ENCODE measurements at places on chromosomes 12 and 14. TPM values are rescaled to one million over a fixed set of nuclear protein-coding genes. Genes with fewer than 3 reads are reported as not detected.

GRCh38 chr14:23638414-23639047 is 2.4 kb downstream of the DHRS2 start:
- no peaks in the 10 kb centered on the region for H3K36me3 ChIP-seq
- DNase-seq, result no peak
- H3K4me1 ChIP-seq, result no peaks in the 10 kb centered on the region
- no peak overlapping the region for H3K4me3 ChIP-seq
- H3K27ac ChIP-seq, result no peak overlapping the region
- no peaks in the 10 kb centered on the region for H3K27me3 ChIP-seq

DNA sequence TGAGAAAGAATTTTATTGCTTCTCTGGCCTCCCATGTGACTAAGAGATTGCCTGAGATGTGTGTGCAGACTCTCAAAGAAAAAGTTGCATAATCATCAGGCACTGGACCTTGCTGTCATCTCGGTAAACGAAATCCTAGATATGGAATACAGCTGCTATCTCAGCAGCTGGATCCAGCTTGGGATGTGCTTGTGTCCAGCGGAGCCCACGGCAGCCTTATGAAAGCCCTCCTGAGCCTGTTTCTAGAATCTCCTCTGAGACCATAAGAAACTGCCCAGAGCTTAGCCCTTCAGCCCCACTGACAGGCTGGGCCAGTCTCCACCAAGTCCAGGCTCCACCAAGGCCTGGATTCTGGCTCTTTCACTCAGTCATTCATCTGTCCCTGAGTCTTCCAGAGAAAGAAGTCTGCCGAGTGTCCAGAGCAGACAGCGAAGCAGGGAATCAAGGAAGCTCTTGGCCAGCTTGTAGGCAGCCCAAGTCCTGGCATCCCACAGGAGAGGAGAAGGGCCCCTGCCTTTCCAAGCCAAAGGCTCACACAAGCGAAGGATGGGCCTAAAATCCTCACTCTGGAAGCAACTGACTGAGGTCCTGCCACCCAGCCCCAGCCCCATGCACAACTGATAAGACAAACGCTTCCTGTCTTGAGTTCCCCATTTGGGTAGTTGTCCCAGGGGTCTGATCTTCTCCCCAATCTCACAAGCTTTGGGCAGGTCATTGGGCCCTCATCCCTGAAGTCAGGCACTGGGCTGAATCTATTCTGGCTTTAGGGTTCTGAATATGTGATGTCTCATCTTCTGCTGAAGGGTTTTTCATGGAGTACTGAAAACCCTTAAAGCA is 97.8 kb downstream of the SEC23A start:
- no peak for DNase-seq
- no peaks in the 10 kb centered on the region for H3K27me3 ChIP-seq
- no peak overlapping the region for H3K4me3 ChIP-seq
- H3K27ac ChIP-seq, result no peak overlapping the region

DNA sequence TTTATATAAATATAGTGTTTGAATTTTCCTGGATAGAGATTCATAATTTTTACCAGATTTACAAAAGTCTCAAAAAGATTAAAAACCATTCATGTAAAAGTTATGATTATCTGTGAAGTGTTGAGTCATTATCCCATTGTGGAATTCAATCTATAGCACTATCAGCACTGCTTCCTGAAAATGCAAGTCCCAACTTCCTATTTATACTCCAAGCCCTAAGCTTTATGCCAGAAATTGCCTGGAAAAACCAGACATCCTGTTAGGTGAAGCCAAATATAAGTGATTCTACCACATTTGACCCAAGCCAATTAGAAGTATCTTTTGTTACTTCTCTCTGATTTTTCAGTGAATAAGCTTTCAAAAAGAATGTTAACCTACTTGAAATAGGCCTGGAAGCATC is 129.1 kb downstream of the GPR135 start:
- no peak overlapping the region for H3K27ac ChIP-seq
- DNase-seq, result no peak
- no peak overlapping the region for H3K4me3 ChIP-seq

- H3K4me3 ChIP-seq, result no peak overlapping the region
- H3K4me1 ChIP-seq, result peaks cover 19% of the 10 kb centered on the region
- no peaks in the 10 kb centered on the region for H3K27me3 ChIP-seq
- no peak overlapping the region for H3K27ac ChIP-seq
- no peak for DNase-seq
- H3K36me3 ChIP-seq, result no peaks in the 10 kb centered on the region
Observed at GRCh38 chr12:120846721-120847120, 57.4 kb downstream of the SPPL3 start.

- DNase-seq, result no peak
- no peaks in the 10 kb centered on the region for H3K36me3 ChIP-seq
- peaks cover 8% of the 10 kb centered on the region for H3K4me1 ChIP-seq
- no peaks in the 10 kb centered on the region for H3K27me3 ChIP-seq
Observed at GRCh38 chr14:90457186-90457585, 60.4 kb downstream of the CALM1 start.

DNA sequence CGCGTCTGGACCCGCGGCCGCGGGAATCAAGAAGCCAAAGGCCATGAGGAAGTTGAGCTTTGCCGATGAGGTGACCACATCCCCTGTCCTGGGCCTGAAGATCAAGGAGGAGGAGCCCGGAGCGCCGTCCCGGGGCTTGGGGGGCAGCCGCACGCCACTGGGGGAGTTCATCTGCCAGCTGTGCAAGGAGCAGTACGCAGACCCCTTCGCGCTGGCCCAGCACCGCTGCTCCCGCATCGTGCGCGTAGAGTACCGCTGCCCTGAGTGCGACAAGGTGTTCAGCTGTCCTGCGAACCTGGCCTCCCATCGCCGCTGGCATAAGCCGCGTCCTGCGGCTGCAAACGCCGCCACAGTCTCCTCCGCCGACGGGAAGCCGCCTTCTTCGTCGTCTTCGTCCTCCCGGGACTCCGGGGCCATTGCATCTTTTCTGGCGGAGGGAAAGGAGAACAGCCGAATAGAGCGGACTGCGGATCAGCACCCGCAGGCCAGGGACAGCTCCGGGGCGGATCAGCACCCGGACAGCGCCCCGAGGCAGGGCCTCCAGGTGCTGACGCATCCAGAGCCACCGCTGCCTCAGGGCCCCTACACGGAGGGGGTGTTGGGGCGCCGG is 1.0 kb downstream of the INSM2 start:
- no peaks in the 10 kb centered on the region for H3K36me3 ChIP-seq
- no peak overlapping the region for H3K27ac ChIP-seq
- H3K4me1 ChIP-seq, result no peaks in the 10 kb centered on the region
- DNase-seq, result peak; percentile 61

DNA sequence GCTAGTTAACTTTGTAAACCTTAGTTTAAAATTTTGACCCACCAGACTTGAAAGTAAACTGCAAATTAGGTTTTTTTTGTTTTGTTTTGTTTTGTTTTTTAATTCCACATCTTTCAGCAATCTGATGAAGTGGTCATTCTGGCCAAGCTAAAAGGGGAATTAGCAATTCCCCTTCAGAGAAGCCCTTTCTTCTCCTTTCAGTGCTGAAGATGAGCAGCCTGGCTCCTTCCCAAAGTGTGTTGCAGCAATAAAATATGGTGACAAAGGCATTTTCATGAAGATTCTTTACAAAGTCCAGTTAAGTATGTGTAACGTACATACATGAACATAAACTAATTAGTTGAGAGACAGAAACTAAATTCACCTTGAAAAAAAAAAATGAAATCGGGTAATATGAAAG is 380.1 kb downstream of the NOVA1 start:
- no peaks in the 10 kb centered on the region for H3K4me1 ChIP-seq
- H3K36me3 ChIP-seq, result no peaks in the 10 kb centered on the region
- DNase-seq, result no peak
- no peak overlapping the region for H3K27ac ChIP-seq
- H3K27me3 ChIP-seq, result peaks cover 3% of the 10 kb centered on the region
- H3K4me3 ChIP-seq, result no peak overlapping the region

- no peaks in the 10 kb centered on the region for H3K27me3 ChIP-seq
- peak; percentile 82 for DNase-seq
- H3K4me3 ChIP-seq, result no peak overlapping the region
Observed at GRCh38 chr14:68682166-68683103, 110.4 kb downstream of the ZFP36L1 start.

DNA sequence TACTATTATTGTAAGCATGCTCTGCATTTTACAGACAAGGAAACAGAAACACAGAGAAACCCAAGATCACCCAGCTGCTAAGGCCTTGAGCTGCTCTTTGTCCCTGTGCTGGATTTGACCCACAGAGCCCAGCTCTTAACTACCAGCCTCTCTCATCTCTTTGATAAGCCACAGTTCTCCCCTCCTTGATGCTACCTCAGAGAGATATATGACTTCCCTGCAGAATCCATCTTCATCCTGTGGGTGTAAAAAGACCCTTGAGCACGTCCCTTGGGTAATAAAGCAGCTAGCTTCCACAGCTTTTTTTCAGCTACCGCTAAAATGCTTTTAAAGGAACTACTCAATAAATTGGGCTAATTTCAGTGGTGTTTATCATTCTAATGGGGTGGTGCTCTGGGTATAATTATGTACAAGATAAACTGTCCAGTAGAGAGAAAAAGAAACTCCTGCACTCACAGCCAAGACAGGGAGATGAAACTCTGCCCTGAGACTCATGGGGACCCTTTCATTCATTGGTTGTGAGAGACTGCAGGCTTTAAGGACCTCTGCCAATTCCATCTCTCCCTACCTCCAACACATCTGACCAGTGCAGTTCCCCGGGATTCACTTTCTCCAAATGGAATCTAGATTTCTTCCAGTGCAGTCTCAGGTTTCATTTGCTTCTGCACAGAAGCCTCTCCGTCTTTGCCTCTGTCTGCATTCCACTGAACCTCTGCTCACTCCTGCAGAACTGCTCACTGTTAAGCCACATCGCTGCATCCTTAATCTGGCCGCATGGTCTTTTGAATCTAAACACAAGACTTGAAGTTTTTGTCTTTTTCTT is 24.7 kb upstream of the NTF3 start:
- H3K4me1 ChIP-seq, result peaks cover 17% of the 10 kb centered on the region
- H3K27me3 ChIP-seq, result no peaks in the 10 kb centered on the region
- peak overlapping the region; percentile 9 for H3K4me3 ChIP-seq
- peak overlapping the region; percentile 10 for H3K27ac ChIP-seq
- peak; percentile 77 for DNase-seq

- H3K4me1 ChIP-seq, result 0 out of 2 replicates have a peak, but pooled peaks cover 3% of the 10 kb centered on the region
- H3K27ac ChIP-seq, result no peak overlapping the region
- no peaks in the 10 kb centered on the region for H3K27me3 ChIP-seq
- no peaks in the 10 kb centered on the region for H3K36me3 ChIP-seq
Observed at GRCh38 chr14:74495356-74495755, 1.8 kb downstream of the ISCA2 start.

- no peak within 1 kb of the TSS for H3K4me3 ChIP-seq
- no peak within 1 kb of the TSS for H3K27ac ChIP-seq
- no peaks in the 10 kb centered on the region for H3K36me3 ChIP-seq
- no peaks in the 10 kb centered on the region for H3K27me3 ChIP-seq
Observed at GRCh38 chr12:130953771-130954543, at the start of gene ADGRD1. Gene ADGRD1, plus strand, starts transcription at chr12:130953907. Its CDS starts 559 bp downstream, at chr12:130954466.

DNA sequence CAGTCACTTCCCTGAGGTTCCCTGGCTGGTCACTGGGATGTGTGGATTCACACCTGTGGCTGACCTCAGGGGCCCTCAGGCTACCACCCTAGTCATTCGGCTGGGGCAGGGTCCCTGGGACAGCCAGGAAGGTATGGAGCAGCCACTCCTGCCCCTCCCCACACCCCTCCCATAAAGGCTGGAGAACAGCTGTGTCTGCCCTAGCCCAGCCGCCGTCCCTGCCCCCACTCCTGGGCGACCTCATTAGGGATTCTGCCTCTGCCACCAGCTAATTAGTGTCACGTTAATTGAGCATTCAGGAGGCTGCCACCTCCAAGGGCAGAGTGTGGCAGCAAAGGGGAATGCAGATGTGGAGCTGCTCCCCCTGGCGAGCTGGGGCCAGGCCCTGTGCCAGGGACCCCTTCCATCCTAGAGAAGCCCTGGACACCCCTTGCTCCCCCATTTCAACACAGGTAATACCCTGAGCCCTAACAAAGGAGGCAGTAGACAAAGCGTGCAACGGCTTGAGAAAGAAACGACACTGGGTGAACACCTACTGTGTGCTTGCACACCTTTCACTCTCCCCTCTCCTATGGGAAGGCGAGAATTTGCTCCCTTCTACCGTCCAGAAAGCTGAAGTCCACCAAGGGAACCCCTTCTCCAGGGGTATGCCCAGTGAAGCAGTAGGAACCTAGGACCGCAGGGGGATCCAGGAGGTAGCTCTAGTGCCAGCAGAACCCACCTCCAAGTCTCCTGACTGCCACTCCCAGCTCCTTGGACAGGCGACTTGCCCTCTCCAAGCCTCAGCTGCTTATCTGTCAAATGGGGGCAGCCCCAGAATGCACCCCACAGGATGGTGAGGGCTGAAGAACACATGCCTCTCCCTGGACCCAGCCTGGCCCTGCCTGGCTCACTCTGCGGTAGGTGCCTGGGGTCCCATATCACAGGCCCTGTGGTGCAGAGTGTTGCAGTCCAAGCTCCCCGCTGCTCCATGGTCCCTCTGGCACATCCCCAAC is 45.1 kb downstream of the FAM222A start:
- 0 out of 2 replicates have a peak, but pooled peaks cover 6% of the 10 kb centered on the region for H3K4me1 ChIP-seq
- no peaks in the 10 kb centered on the region for H3K27me3 ChIP-seq
- no peak overlapping the region for H3K27ac ChIP-seq
- H3K4me3 ChIP-seq, result no peak overlapping the region
- peaks cover 2% of the 10 kb centered on the region for H3K36me3 ChIP-seq

- H3K27me3 ChIP-seq, result no peaks in the 10 kb centered on the region
Observed at GRCh38 chr12:70321191-70321590, 44.9 kb upstream of the KCNMB4 start.

DNA sequence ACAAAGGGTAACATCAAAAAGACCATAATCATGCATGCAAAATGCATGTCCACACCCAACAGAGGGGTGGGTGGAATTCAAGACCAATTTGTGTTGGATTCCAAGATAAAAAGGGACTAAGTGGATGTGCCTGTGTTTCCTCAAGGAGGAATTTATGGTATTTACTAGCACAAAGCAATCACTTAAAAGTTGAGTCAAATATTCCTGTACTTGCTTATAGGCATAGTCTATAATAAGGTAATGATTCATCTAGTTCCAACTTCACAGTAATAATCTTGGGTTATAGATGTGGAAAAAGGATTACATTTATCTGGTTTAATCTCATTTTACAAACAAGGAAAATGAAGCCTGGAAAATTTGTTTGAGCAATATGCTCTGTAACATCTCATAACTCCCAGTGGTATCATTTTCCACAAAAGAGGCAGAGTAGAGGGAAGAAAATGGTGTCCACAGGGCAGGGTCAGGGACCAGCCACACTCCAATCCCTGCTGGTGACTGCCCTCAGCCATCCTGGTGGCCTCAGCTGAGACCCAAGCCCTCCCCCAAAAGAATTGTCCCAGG is 80.8 kb upstream of the REP15 start:
- H3K27me3 ChIP-seq, result no peaks in the 10 kb centered on the region
- peaks cover 26% of the 10 kb centered on the region for H3K4me1 ChIP-seq
- no peak overlapping the region for H3K4me3 ChIP-seq
- DNase-seq, result no peak

Gene PYGL
- total RNA-seq, result 5.0 TPM

Gene KIF26A
- total RNA-seq, result 72.1 TPM

Gene CATSPERB
- total RNA-seq, result not detected

Gene SMCO2
- total RNA-seq, result not detected

Gene CPNE8
- not detected for total RNA-seq

Gene RAD51AP1
- 63.1 TPM for total RNA-seq
